Ascending aorta (tissue), 2 donors: ENCODE measurements at places on chromosomes 1 and 21. TPM values are rescaled to one million over a fixed set of nuclear protein-coding genes. Genes with fewer than 3 reads are reported as not detected.

DNA sequence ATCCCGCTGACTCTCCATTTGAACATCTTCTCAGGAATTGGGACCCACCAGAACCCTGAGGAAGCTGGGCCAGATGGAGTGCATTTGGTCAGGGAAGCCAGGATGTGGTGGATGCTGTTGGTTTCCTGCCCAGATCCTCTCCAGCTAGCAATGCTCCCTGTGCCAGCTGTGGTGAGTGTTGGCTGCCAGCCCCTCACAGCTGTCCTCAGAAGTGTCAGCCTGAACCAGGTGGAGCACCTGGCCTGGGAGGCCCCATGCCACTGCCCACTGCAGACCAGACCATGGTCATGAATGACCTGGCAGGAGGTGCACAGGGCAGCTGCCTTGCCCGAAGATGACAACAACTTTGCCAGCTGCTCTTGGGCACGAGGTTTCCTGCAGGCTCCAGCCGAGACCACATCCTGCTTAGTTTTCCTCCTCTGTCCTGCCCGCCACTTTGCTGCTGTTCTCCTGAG, 54.4 kb downstream of the PRSS38 start:
- no peak for DNase-seq

GRCh38 chr21:25862112-25862511, 127.3 kb downstream of the GABPA start:
- DNase-seq = no peak

DNA sequence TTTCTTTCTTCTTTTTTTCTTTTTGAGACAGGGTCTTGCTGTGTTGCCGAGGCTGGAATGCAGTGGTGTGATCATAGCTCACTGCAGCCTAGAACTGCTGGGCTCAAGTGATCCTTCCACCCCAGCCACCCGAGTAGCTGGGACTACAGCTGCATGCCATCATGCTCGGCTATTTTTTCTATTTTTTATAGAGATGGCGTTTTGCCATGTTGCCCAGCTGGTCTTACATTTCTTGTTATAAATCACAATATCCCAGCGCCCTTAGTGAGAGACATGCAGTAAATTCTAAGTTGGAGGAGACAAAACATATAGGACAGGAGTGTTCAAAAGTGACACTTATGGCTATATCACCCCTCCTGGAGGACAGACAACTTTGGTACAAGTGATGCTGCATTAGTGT, 31.3 kb upstream of the ACTN2 start:
- no peak for DNase-seq

DNA sequence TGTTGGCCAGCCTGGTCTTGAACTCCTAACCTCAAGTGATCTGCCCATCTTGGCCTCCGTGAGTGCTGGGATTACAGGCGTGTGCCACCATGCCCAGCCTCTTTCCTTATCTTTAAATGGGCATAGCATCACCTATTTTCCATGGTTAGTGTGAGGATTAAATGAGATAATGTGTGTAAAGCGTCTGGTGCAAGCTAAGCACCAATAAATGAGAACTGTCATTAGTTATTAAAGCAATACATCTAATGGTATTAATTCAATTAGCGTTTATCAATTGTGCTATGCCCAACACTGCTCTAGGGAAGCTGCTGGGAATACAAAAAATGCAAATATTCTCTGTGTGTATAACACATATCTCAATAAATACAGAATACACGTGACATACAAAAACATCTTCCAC, 10.0 kb downstream of the EXOC8 start:
- DNase-seq = no peak

- no peak for DNase-seq
Observed at GRCh38 chr1:172724765-172725613, 66.1 kb downstream of the FASLG start.

GRCh38 chr1:183245357-183245756, 59.3 kb downstream of the LAMC2 start:
- DNase-seq = no peak

DNA sequence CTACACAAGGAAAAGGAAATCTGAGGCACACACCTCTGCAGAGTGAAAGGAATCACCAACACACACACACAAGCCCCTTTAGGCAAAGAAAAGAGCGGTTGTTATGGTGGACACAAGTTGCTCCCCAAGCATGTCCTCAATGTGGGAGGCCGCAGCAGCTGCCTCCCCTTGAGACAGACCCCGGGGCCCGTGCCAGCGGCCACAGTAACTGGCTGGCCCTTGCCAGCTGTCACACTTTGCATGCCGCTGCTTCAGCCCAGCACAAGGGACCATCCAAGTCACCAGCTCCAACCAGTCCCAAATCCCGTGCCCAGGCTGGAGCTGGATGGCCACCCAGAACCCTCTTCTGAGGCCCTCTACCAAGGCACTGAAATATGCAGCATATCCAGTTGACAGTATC, 2.9 kb upstream of the OLIG1 start:
- DNase-seq = no peak

- DNase-seq = no peak
Observed at GRCh38 chr1:4219111-4219510, 319.0 kb upstream of the C1orf174 start.

DNA sequence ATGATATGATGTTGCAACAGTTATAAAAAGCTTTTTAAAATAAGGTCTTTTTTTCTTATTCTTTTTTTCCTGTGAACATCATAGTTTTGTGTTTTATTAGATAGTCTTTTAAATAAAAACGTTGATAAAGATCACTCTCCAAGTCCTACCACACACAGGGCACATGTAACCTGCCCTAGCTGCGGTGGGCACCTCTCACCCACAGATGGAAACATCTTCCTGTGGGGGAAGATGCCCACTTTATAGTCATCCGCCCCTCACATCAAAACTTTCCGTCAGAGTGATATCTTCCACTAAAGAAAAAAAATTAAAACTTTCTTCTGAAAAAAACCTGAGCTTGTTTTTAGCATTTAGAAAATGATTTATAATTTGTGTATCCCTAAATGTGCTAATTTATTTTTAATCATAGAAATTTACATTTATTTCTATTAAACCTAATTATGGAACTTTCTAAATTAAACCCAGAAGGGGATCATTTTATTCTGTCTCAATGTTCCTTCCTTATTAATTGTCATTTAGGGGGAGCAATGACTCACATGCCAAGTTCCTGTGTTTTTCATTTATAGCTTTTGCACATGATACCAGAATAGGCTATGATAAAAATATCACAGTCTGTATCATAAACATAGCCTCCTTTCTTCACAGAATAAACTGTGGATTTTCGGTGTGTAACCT, 24.7 kb downstream of the TNFRSF9 start:
- no peak for DNase-seq

- no peak for DNase-seq
Observed at GRCh38 chr1:206430031-206430983, 40.0 kb upstream of the IKBKE start.

DNA sequence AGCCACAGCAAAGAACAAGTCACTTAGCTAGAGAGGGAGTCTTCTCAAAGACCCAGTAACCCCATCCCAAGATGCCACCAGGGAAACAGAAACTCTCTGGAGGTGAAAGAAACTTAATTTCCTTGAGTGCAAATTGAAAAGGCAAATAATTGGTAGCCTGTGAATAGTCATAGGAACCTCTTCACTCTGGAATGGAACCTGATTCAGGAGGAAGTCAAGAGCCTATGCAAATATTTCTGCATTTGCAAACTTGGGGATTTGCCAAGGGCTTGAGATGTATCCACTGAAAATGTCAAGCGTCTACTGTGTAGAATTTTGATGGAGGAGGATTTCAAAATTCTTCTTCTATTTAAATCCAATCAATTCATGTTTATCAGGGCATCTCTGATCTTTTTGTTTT, 5.7 kb downstream of the HIVEP3 start:
- DNase-seq = no peak

RNF186 gene
- not detected for total RNA-seq

FAM78B gene
- total RNA-seq = not detected

LYST gene
- 169 TPM for total RNA-seq
